Cortex of kidney (tissue), 1 donor: ENCODE measurements at places on chromosomes 1 and 21.

DNA sequence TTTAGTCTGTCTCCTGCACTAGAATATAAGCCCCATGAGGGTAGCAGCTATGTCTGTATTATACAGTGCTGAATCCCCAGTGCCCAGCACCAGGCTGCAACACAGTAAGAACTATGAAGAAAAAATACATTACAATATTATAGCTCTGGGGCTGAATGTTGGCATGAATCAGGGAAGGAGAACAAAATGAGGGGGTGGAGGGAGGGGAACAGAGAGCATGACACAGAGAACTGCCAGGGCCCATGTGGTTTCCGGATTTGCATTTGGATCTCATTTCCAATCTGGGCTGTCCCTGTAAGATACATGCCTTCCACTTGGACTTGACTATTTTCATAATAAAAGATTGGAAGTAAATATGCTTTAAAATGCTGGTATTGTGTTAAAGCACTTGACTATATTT is 35.8 kb downstream of the C1orf198 start:
- DNase-seq: no peak

GRCh38 chr1:205680073-205680851 is at the start of gene SLC45A3:
SLC45A3 (minus strand) TSS chr1:205680509; CDS start chr1:205664656, 15,853 bp downstream.
- DNase-seq: no peak

DNA sequence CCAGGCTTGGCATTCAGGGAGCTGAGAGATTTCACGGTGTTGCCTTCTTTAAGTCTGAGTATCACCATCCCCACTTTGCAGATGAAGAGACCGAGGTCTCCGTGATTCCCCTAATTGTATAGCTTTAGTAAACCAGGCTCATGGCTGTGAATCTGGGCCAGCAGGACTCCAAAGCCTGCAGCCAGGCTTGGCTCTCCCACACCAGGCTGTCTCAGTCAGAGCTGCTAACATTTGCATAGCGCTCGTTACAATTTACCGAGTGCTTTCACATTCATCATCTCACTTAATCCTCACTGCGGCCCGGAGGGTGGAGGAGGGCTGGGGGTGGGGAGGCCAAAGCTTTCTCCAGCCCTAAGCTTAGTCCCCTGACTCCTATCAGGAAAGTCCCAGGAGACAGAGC is 11.7 kb downstream of the C1orf94 start:
- no peak for DNase-seq

DNA sequence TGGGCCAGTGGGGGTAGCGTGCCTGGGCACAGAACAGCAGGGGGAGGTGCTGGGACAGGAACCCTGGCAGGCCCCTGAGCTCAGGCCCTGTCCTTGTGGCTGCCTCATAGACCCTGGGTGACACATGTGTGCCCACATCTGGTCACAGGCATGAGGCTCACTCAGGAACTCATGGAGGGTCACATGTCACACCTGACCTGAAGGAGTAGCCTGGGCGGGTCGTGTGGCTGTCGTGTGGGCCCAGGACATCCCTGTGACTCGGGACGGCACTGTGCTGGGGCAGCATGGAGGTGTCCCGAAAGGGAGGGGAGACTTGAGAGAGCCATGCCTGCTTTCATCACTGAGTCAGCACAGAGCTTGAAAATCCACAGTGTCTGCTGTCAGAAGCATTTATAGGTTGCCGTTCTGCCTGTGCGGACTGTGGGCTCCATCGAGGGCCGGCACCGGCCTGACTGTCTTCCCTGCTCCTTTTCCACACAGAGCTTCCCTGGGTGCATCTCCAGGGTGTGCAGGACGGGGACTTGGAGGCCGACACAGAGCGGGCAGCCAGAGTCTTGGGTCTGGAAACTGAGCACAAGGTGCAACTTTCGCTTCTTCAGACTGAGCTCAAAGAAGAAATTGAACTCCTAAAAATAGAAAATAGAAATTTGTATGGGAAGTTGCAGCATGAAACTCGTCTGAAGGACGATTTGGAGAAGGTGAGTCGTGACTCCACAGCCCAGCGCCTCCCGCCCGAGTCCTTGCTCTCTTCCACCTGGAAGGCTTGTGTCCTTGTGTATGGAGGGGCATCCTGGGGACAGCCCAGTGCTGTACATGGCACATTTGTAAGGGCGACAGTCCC is 32.8 kb downstream of the PCNT start:
- no peak for DNase-seq

GRCh38 chr21:22925032-22925431 is 1926.8 kb downstream of the NCAM2 start:
- DNase-seq: no peak

- DNase-seq: no peak
Observed at GRCh38 chr1:110339407-110340206, 430 bp downstream of the RBM15 start.

GRCh38 chr1:231357831-231358354 is 19.8 kb downstream of the SPRTN start:
- no peak for DNase-seq

DNA sequence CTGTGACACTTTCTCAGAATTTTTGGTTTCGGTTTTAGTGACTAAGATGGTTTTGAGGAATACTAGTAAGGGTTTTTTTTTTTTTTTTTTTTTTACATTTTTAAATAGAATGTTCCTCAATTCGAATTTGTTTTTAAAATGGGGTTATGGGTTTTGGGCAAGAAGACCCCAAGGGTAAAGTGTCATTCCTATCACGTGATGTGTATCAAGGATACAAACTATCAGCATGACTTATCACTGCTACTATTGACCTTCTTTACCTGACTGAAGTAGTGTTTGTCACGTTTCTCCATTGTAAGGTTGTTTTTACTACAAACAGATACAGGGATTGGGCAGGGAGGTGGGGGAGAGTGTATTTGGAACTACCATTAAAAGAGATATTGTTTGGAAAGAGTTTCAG is 781.1 kb upstream of the ADGRL4 start:
- no peak for DNase-seq

DNA sequence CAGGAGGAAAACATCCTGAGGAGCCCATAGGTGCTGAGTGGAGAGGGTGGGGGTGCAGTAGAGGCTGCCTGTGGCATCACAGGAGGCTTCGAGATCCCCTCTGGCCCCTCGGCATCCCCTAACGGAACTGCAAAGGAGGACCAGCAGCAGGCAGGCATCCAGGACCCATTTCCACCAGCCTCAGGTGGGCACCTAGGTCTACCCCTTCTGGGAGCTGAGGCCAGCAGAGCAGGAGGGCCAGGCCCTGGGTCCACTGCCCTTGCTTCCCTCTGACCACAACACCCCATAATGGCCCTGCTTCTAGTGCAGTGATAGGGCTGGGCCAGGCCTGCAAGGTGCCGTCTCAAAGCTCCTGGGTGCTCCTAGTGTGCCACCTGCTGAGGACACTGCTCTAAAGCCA is 723.0 kb downstream of the PTPRU start:
- no peak for DNase-seq
